Tongue (tissue), 3 donors: ENCODE measurements at places on chromosomes 7 and 10. TPM values are rescaled to one million over a fixed set of nuclear protein-coding genes. Genes with fewer than 3 reads are reported as not detected.

CREB3L2 gene
- 35.6 TPM for total RNA-seq

GRCh38 chr7:129161524-129162225, 17.2 kb downstream of the TSPAN33 start:
- DNase-seq, result no peak

DNA sequence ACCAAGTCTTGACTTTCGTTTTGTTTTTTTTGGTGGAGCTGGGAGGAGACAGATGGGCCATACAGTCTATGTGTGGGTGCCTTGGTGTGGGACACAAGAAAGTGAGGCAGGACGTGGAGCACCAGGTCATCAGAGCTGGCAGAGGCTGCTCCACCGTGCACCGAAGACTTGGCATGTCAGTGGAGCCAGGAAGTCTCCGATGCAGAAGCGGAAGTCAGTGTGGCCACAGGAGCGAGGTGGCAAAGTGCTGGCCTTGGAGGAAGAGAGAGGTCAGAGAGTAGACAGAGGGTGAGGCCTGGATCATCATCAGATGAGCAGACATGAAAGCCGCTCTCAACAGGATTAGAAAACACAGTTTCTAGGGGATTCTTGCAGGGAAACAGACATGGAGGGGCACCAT, 116.8 kb downstream of the MGMT start:
- DNase-seq, result no peak

DNA sequence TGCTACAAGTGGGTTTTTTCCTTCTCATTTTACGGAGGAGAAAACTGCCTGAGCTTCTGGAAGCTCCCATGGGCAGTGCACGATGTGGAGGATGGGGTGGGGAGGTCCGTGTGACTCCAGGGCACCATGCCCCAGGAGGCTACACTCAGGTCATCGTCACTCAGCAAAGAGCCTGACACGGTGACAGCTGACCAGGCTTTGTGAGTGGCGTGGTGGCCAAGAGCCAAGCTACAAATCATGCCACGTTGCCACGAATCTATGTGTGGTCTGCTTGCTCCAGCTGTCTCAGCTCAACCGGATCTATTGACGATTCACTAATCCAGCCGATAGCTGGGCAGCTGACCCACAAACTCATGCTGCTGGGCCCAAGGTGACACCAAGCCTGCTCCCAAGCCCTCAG, 27.6 kb upstream of the C10orf71 start:
- peak; percentile 76 for DNase-seq

GRCh38 chr7:3301831-3302618, 973 bp downstream of the SDK1 start:
- DNase-seq, result peak; percentile 67

DNA sequence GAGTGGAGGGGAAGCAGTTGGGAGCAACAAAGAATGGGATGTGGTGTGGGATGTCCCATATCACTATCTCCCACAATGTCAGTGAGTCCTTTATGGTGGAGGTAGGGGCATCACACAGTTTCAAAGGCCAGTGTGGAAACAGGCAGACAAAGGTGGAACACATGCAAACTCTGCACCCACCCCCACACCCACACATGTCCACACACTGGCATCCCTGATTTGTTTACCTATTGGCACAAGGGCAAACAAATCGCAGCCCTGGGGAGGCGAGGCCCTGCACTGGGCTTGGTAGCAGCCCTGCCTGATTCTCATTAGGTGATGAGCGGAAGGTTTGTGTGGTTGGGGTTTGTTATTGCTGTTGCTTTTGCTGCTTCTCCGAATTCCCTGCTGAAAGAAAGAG, 243.3 kb downstream of the GRID1 start:
- DNase-seq, result no peak

DNA sequence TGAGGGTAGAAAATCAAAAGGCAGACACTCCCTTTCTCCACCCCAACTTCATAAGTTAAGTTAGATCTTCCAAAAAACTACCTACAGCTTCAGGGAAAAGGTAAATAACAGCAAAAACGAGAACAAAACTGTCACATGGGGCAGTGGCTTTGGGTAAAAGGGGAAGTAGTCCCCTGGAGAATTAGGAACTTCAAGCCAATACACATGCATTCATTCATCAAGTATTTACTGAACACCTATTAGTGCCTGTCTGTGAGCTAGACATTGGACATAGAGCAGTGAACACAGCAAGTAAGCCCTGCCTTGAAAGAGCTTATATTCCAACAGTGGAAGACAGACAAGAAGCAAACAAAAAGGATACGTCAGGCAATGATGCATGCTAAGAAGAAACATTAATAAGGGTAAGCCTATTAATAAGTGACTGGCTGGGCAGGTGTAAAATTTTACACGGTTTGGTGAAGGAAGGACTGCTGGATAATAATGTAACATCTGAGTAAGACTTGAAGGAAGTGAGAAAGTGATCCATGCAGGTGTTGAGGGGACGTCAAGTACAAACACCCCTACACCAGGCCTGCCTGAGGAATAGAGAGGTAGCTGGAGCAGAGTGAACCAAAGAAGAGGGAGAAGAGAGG, 69.6 kb upstream of the RAPGEF5 start:
- no peak for DNase-seq
